ENCODE measurements at places on chromosomes 6 and 20. TPM values are rescaled to one million over a fixed set of nuclear protein-coding genes. Genes with fewer than 3 reads are reported as not detected.

Gene GGTLC1
- not detected for total RNA-seq

DNA sequence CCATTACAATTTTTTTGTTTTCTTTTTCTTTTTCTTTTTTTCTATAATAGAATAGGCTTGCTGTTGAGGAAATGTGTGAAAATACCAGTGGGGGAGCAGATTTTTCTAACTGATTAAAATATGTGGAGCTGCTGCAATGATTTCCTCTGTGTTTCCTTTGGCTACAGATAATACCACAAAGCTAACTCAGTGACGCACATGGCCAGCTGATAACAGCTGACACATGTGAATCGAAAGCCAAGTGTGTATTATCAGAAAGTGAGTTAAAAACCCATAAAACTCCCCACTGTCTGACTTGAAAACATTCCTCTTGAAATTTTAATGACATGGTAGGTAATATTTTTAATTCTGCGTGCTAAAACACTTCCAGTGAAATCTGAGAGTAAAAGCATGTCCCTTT is 70.8 kb upstream of the AHI1 start:
- DNase-seq: no peak
- no peaks in the 10 kb centered on the region for H3K27me3 ChIP-seq
- no peaks in the 10 kb centered on the region for H3K4me1 ChIP-seq

GRCh38 chr6:159805440-159806020 is 5.5 kb downstream of the PNLDC1 start:
- no peaks in the 10 kb centered on the region for H3K36me3 ChIP-seq
- no peak overlapping the region for H3K27ac ChIP-seq
- no peak overlapping the region for H3K4me3 ChIP-seq
- H3K27me3 ChIP-seq: no peaks in the 10 kb centered on the region

DNA sequence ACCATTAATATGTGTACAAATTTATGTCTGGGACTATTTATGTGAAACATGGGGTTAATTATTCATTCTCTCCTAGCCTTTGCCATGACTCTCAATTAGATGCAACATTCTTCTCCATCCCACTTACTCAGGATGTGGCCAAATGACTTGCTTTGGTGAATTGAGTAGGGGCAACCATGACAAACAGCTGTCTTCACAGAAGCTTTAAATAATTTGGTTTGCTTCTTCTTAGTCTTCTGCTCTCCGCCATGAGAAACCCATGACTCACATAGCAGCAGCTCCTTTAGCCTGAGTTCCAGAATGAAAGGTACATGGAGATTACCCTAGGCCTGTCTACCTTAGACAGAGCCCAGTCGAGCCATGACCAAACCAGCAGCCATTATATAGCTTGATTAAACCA is 74.7 kb downstream of the FRK start:
- no peak overlapping the region for H3K27ac ChIP-seq
- H3K4me3 ChIP-seq: no peak overlapping the region
- no peak for DNase-seq
- H3K4me1 ChIP-seq: no peaks in the 10 kb centered on the region

DNA sequence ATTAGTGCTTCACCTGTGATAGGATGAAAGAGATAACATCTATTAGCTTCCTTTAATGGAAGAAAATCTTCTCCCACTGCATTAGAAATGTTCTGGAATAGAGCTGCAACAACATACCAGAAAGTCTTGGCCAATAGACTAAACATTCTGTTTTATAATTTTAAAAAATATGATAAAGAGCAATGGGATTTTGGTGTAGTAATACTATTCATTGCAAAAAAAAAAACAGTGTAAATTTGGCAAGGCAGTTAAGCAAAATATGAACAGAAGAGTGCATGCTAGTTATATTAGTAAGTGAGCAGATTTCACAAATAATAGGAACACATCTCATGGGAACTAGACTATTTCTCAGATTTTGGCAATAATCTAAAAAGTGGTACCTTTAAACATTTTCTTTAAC is 43.3 kb downstream of the SOX4 start:
- H3K36me3 ChIP-seq: no peaks in the 10 kb centered on the region
- no peak overlapping the region for H3K27ac ChIP-seq
- no peaks in the 10 kb centered on the region for H3K27me3 ChIP-seq

- H3K36me3 ChIP-seq: no peaks in the 10 kb centered on the region
- H3K27ac ChIP-seq: no peak overlapping the region
- H3K4me1 ChIP-seq: peaks cover 6% of the 10 kb centered on the region
- no peak overlapping the region for H3K4me3 ChIP-seq
- no peak for DNase-seq
These were observed 18.3 kb downstream of the SRC start for GRCh38 chr20:37364013-37364926.

DNA sequence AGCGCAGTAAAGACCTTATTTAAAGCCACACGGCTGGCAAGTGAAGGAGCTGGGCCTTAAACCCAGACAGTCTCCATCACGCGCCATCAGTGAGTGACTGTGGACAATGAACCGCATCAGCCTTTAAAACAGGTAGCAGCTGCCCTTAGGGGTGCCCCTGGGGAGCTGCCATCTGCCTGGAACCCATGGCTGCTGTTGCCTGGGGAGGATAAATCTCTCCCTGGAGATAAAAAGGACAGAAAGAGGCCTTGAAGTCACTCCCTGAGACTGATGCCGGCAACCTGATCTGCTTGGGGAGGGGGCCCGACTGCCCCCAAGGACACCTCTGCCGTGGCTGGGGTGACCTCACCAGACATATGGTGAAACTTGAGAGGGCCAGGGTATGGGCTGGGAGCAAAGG is 73.5 kb downstream of the PREX1 start:
- H3K4me3 ChIP-seq: no peak overlapping the region
- H3K4me1 ChIP-seq: peaks cover 23% of the 10 kb centered on the region
- no peak overlapping the region for H3K27ac ChIP-seq
- H3K36me3 ChIP-seq: no peaks in the 10 kb centered on the region
- H3K27me3 ChIP-seq: peaks cover 16% of the 10 kb centered on the region

- H3K27me3 ChIP-seq: no peaks in the 10 kb centered on the region
- H3K4me3 ChIP-seq: no peak overlapping the region
- no peak overlapping the region for H3K27ac ChIP-seq
- no peaks in the 10 kb centered on the region for H3K4me1 ChIP-seq
- no peak for DNase-seq
These were observed 63.0 kb downstream of the RIPOR3 start for GRCh38 chr20:50628332-50628731.

DNA sequence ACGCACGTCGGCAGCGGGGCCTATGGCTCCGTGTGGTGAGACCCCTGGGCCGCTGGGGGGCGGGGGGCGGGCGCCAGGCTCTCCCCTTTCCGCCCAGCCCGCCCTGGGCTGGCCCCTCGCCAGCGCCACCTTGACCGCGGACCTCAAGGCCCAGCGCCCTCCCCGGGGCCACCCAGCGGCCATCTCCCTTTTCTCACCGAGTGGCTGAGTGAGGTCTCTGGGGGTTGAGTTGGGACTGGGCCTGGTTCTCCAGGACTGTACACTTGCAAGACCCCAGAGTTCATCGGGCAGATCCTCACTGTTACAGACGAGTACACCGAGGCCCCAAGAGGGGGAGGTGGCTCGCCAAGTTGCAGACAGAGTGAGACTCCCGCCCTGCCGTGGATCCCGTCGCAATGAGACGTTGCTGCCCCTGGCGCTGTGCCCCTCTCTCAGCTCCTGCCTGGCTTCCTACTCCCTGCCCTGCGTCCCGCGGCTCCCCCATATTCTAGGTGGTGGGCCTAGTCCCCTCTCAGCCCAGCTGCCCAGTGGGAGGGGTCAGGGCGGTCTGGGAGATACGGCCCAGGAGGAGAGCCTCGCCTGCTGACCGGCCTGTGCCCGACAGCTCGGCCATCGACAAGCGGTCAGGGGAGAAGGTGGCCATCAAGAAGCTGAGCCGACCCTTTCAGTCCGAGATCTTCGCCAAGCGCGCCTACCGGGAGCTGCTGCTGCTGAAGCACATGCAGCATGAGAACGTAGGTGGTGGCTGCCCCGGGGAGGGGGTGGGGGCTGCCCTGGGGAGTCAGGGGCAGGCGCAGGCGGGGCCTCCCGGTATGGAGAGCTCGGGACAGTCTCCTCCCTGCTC is 576 bp downstream of the MAPK13 start:
- DNase-seq: no peak
- H3K4me3 ChIP-seq: peak overlapping the region; percentile 55
- peaks cover 18% of the 10 kb centered on the region for H3K4me1 ChIP-seq
- peak overlapping the region; percentile 81 for H3K27ac ChIP-seq

DNA sequence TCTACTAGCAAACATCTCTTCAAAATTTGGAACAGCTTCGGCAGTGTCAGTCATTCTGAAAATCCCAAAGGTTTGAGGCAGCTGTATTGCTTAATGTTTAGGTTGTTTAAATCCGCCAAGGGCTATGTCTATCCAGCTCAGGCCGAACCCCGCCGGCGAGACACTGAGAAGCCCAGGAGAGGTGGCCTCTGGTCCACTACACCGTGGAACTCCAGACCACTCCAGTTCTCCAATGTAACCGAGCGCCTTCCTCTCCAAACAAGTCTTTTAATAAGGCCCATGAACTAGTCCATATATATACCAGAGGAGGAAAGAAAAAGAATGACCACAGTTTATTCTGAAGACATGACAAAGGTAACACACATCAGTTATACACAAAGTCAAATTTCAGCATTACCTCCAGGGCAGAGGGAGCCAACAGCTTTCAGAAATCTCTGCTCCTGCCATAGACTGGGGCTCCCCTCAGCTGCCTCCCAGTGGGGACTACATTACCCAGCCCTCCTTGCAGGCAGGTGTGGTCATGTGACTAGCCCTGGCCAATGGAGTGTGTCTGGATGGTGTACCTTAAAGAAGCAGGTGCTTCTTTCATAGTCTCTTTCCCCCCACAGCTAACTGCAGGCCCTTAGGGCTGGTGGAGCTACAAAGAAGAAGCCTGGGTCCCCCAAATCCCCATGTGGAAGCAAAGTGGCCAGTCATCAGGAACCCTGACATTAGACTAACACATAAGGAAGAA is at the start of gene RAMACL:
RAMACL (minus strand) TSS at position 255 of the 733 bp plus-strand sequence; CDS start at position 54, 201 bp downstream.
- peaks cover 19% of the 10 kb centered on the region for H3K4me1 ChIP-seq
- H3K36me3 ChIP-seq: no peaks in the 10 kb centered on the region
- DNase-seq: no peak
- no peak within 1 kb of the TSS for H3K4me3 ChIP-seq
- H3K27me3 ChIP-seq: no peaks in the 10 kb centered on the region

Gene RFX6
- total RNA-seq: not detected

GRCh38 chr6:144722154-144722737 is 437.1 kb downstream of the UTRN start:
- peaks cover 5% of the 10 kb centered on the region for H3K4me1 ChIP-seq
- no peaks in the 10 kb centered on the region for H3K27me3 ChIP-seq
- no peak overlapping the region for H3K4me3 ChIP-seq
- H3K36me3 ChIP-seq: no peaks in the 10 kb centered on the region
- DNase-seq: no peak

Gene STK38
- total RNA-seq: 30.7 TPM

Gene PPP1R14C
- 9.3 TPM for total RNA-seq

DNA sequence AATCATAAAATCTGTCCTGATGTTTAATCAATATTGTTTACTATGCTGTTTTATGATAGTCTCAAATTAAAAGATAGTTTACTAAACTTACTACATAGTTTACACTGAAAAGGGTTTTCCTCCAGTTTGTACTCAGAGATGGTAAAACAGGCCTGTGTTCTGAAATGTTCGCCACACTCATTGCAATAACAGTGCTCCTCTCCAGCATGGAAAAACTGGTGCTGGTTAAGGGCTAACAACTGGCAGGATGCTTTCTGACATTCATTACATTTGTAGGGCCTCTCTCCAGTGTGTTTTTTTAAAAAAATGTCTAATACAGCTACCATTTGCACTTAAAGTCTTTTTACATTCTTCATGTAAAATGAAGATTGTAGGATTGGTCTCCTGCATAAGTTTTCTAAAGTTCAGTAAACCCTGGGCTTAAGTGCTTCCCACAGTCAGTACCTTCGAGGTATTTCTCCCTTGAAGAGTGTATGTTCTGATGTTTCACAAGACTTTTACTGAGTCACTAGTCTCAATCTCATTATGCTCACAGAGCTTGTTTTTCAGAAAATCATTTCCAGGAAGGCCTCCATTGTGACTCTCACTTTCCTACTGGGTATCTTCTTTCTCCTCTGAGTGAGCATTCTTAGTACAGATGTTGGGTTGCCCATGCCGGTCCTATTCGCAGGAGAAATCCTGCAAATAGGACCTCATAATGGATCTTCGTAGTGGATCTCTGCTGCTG is 8.7 kb upstream of the ZSCAN12 start:
- H3K36me3 ChIP-seq: no peaks in the 10 kb centered on the region
- no peak overlapping the region for H3K4me3 ChIP-seq
- H3K4me1 ChIP-seq: no peaks in the 10 kb centered on the region

Gene HBS1L
- 41.6 TPM for total RNA-seq

Gene ASIP
- total RNA-seq: not detected

Gene BPIFB1
- total RNA-seq: not detected

- no peak overlapping the region for H3K27ac ChIP-seq
- H3K27me3 ChIP-seq: no peaks in the 10 kb centered on the region
- H3K36me3 ChIP-seq: no peaks in the 10 kb centered on the region
- DNase-seq: no peak
These were observed 113.2 kb downstream of the PRDM1 start for GRCh38 chr6:106199331-106199730.

DNA sequence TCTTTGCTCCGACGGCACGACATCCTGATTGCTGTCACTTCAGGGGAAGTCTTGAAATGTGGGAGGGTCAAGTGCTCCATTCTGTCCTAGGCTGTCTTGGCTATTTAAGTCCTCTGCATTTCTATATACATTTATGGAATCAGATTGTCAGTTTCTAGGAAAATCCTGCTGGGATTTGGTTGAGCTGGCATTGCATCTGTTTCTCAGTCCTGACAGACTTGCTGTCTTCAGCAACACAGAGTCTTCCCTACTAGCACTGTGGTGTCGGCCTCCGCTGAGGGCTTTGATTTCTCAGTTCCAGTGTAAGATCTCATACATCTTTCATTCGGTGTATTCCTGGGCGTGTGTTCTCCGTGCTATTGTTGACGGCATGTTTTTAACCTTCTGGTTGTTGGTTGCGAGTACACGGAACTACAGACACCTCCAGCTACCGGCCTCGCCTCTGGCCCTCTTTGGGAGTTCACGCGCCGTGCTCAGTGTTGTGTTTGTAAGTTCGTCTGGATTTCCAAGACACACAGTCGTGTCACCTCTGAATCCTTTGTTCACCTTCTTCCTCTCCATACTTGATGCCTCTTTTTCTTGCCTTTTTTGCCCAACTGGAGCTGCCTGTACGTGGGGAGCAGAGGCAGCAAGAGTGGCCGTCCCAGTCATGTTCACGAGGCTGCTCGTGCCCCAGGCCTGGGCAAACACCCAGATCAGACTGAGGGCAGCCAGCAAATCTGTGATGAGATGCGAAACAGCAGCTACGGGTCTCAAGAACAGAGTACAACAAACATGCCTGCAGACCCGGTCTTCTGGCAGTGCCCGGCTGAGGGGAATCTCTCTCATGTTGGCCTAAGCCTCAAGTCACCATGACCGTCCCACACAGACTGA is 92.8 kb downstream of the TAF4 start:
- H3K27me3 ChIP-seq: no peaks in the 10 kb centered on the region
- H3K27ac ChIP-seq: no peak overlapping the region
- H3K4me1 ChIP-seq: no peaks in the 10 kb centered on the region
- DNase-seq: no peak

- H3K4me3 ChIP-seq: no peak overlapping the region
- no peaks in the 10 kb centered on the region for H3K36me3 ChIP-seq
- H3K4me1 ChIP-seq: peaks cover 14% of the 10 kb centered on the region
- H3K27me3 ChIP-seq: no peaks in the 10 kb centered on the region
- no peak for DNase-seq
These were observed 19.4 kb downstream of the RAMACL start for GRCh38 chr6:166567107-166567506.

Gene SCRT2
- not detected for total RNA-seq

GRCh38 chr6:39057251-39058155 is 8.9 kb downstream of the GLP1R start:
- H3K36me3 ChIP-seq: no peaks in the 10 kb centered on the region
- peaks cover 52% of the 10 kb centered on the region for H3K27me3 ChIP-seq
- no peak for DNase-seq

GRCh38 chr6:122548281-122548680 is 61.9 kb upstream of the PKIB start:
- H3K4me1 ChIP-seq: no peaks in the 10 kb centered on the region

Data from esophagus squamous epithelium (tissue), 5 donors.